ENCODE measurements at places on chromosomes 3 and 15.

DNA sequence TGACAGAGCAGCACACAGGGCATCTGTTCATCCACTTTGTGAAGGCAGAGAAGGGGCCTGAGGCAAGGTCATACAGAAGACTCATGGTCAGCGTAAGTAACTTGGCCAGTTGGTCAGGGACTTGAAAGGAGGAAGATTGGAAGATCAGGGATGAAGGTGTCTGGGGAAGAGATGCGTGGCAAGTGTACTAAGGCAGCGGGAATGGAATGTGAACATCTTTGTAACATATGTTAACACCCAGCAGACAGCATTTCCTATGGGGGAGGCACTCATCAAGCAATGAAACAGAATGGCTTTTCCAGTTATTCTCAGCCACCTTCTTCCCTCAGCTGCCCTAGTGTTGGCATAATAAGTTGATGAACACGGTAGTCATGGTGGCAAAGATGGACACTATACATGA is 7.8 kb upstream of the RFC4 start:
- DNase-seq: no peak

GRCh38 chr3:138307899-138308298 is 21.8 kb downstream of the NME9 start:
- DNase-seq: no peak

- DNase-seq: peak; percentile 3
Measured at GRCh38 chr15:22735781-22736180, 50.7 kb upstream of the NIPA1 start.

- no peak for DNase-seq
Measured at GRCh38 chr3:10517627-10518026, 12.2 kb upstream of the ATP2B2 start.

- no peak for DNase-seq
Measured at GRCh38 chr3:177236704-177237103, 39.4 kb upstream of the TBL1XR1 start.

DNA sequence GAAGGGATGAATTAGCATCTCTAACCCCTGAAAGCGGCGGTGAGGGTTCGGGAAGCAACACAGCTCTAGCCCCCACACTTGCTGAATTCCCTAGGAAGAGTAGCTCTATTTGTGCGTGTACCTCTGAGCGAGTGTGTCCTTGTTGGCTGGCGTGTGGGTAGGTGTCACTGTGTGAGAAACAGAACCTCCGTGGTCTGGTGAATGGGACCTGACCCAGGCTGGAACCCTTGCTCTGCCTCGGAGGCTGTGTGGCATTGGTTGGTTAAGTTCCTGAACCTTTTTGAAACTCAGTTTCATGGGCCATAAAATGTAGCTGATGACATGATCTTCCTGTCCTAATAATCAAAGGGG is 414 bp upstream of the TMEM115 start:
- DNase-seq: no peak

All from GM03348 (cell line).